ENCODE measurements at places on chromosomes 4 and X.

DNA sequence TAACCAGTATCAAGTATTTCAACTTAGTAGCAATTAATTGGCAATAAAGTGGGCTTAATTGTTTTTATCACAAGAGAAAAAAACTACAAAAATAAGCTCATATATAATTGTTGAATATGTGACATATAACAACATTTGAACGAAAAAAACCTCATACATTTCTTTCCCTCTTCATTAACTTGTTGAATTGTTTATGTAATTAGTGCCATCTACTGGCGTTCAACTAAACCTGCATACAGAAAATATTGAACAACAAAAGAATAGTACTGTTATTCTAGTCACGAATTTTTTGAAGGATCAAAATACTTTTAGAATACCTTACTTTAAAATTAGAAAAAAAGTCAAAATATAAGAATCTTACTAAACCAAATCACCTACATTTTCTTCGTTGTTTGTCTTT, 586.5 kb upstream of the FTHL17 start:
- no peak for DNase-seq

- DNase-seq = peak; percentile 11
Observed at GRCh38 chr4:76689145-76689817, 208.7 kb downstream of the SOWAHB start.

DNA sequence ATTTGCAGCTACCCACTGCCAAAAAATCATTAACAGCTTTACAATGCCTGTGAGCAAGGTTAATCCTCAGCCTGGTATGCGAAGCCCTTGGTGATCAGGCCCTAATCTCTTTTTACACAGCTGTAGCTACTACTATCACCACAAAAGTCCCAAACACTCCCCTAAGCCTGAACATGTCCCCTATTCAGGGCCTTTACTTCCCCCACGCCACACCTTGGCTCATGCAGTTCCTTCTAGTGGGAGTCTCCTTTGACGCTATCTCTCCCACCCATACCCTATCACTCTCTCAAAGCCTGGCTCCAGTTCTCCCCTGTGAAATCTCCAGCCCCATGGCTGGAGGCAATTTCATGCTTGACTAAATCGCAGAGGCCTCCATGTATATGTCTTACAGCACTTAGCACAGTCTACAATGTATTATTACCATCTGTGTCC, 90.6 kb upstream of the CBR4 start:
- DNase-seq = no peak

DNA sequence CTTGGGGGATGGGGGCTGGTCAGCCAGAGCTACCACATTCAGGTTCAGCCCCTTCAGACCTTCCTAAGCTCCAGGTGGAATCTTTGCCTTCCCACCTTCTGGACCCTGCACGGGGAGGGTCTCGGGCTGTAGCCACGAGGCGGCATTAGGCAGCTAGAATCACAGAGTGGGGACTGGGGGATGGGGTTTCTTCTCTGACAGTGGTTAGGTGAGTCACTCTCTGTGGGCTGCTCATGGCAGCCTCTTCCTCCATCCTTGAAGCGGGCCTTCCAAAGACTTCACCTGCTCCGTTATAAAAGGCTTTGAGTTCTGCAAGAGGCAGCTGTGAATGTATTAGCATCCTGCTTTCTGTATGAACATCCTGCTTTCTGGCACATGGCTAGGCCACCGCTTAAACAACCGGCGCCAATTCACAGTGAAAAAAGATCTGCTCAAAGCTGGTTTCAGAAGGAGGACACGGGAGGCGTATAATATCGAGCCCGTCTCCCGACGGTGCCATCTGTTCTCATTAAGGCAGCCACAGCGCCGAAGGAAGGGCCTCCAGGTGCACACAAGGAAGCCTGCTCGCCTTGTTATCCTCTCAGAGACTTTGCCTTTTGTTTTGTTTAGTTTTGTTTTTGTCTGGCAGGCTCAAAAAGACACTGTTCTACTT, 74.3 kb upstream of the IGFBP7 start:
- DNase-seq = no peak

- no peak for DNase-seq
Observed at GRCh38 chrX:23372220-23372902, 37.7 kb downstream of the PTCHD1 start.

- DNase-seq = no peak
Observed at GRCh38 chrX:39149761-39150160, 348.5 kb downstream of the MID1IP1 start.

DNA sequence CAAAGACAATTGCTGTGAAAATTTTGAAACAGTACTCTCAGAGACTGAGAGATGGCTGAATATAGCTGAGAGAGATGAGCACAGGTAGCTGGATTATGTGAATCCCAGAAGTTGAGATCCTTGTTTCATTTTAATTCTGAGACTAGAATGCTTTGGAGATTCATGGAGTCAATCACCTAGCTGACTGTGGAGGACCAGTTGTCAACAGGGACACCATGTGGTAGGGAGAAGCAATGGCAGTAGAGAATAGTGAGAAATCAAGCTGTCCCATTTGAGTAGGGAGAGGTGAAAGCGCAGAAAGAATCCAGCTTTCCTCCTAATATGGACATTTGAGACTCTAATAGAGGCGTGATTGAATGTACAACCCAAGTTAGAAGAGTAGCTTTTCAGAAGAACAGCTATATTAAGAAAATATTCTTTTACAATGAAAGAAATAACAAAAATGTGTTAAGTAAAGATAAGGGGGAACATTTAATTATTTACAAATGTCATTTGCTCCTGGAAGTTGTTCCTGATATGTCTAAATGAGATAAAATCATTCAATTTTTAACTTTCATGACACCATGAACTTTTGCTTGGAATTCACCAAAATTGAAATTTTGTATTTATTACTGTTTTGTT, 30.3 kb upstream of the GLRB start:
- DNase-seq = no peak

DNA sequence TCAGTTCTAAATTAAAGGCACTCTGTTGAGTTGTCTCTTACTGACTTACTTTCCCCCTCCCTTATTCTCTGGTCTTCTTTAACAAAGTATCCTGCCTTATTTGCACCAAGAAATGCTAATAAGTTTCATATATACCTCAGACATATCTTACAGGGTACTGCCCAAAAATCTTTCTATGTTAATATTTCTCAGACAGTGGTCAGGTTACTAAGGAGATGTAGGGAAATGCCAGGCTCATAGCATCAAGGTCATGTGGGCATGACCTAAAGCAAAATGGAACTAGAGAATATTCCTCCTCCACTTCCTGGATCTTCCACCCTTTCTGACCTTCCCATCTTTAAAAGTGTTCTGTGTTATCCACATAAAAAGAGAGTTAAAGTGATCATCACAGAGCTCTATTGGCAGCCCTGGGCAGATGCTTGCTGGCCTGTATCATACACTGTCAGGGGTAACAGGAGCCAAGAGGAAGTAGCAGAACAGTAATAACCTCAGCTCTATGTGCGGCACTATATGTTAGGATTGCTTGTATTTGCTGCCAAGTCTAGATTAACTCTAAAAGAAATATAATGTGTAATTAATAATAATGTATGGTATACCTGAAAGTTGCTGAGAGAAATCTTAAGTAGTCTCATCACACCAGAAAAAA, 74.3 kb downstream of the IQCM start:
- no peak for DNase-seq
